ENCODE measurements at places on chromosomes 16 and 17.

GRCh38 chr17:82121660-82122629 is 23.9 kb upstream of the FASN start:
- DNase-seq, result no peak

DNA sequence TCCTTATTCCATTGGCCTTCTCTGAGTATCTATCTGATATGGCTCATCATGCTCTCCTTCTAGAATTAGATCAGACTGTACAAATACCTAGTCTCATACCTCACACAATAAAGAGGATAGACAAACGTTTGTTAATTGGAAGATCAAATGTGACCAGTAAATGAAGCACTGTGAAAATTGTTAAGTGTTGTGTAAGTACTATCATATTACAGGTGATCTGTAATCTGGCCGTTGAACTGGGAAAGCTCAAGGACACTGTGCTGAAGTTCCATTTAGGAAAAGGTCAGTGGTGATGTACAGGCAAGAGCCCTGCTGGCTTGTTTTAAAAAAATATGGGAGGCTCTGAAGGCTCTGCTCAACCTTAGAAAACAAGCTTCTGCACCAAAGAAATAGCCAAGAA is 38.5 kb upstream of the CORO6 start:
- no peak for DNase-seq

- peak; percentile 72 for DNase-seq
Observed at GRCh38 chr16:24989494-24989893, 25.7 kb downstream of the ARHGAP17 start.

DNA sequence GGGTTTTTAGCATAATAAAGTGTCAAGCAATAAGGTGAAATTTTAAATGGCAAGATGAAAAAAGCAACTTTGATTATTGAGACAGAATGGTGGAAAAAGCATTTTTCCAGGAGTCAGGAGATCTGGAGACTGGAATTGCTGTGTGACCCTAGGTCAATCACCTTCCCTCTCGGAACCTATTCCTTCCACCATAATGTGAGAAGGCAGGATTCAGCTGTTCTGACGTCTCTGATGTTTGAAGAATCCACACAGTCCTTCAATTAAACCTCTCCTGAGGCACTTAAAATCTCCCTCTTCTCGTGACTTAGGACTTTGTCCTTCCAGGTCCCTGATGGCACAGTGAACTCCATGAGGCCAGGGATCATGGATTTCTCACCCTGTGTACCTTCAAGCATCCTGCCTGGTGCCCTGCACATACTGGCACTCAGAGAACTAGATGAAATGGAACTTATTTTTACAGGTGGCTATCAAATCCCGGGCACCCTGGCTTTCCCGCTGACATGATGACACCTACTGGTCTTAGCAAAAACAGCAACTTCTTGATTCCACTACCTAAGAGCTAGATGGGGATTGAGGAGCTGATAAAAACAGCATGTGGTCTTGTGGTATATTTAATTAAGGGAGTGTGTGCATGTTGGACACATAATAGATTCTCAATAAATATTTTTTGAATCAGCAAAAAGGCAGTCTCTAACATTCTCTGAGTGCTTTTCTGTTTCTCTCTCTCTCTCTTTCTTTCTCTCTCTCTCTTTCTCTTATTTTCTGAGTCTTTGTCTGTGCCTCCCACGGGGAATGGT is 2.3 kb upstream of the CCDC182 start:
- DNase-seq, result peak; percentile 46

- DNase-seq, result no peak
Observed at GRCh38 chr16:53094013-53094630, 39.3 kb downstream of the CHD9 start.

- DNase-seq, result no peak
Observed at GRCh38 chr16:6493555-6493954, 839.1 kb upstream of the RBFOX1 start.
